ENCODE measurements at places on chromosomes 1 and 21. TPM values are rescaled to one million over a fixed set of nuclear protein-coding genes. Genes with fewer than 3 reads are reported as not detected.

DNA sequence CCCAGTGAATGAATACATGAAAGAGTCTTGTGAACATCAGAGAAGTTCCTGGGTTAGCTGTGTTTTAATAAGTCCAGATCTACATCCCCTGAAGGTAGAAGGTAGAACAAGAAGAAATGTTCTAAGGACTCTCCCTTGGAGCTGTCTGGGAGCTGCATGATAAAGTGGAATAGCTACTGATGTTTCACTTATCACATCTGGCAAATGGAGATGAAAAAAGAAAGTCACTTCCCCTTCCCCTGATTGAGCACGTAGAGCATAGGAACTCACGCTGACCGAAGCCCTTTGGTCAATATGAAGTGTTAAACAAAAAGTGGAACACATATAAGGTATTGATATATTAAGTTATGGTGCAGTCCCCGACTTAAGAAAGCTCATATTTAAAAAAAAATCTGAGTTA is 53.2 kb upstream of the PARP1 start:
- no peaks in the 10 kb centered on the region for H3K36me3 ChIP-seq
- H3K27me3 ChIP-seq, result no peaks in the 10 kb centered on the region
- no peak overlapping the region for H3K27ac ChIP-seq
- no peaks in the 10 kb centered on the region for H3K4me1 ChIP-seq

DNA sequence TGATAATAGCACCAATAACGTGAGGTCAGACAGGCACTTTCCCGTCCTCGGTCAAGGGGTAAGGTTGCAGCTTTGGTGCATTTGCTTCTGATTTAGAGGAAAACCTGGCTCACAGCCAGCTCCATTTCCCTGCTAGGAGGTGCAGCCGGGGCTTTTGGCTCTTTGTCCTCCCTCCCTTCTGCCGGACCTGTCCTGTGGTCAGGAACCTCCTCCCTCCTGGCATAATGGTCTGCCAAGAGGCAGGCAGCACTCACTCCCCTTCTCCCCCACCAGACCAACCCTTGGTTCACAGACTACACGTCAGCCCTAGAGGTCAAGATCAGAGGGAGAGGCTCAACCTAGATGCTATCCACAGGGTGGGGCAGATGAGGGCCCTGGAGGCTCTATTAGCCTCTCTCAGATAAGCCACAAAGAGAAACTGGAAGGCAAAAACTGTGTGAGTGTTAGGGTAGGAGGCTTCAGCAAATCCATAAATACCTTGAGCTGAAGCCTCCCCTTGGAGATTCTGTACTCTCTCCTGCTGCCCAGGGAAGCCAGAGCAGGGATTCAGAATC is 64.8 kb downstream of the PLXNA2 start:
- no peaks in the 10 kb centered on the region for H3K27me3 ChIP-seq
- H3K4me1 ChIP-seq, result no peaks in the 10 kb centered on the region
- DNase-seq, result no peak
- no peak overlapping the region for H3K27ac ChIP-seq
- no peaks in the 10 kb centered on the region for H3K36me3 ChIP-seq
- H3K4me3 ChIP-seq, result no peak overlapping the region

- H3K27ac ChIP-seq, result no peak overlapping the region
- DNase-seq, result no peak
- no peaks in the 10 kb centered on the region for H3K27me3 ChIP-seq
These were observed 41.9 kb upstream of the FCRL4 start for GRCh38 chr1:157639800-157640199.

DNA sequence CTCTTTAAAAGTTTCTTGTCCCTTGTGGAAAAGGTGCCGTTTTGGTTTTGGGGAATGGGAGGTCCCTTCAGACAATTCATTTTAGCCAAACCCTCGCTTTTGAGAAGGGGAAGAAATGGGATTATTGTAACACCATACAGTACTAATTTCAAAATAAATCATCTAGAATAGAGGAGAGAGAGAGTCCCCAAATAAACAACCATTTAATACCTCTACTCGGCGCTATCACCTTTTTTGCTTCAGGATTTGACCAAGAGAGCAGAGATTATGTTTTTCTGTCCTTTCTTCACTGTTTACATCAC is 770 bp upstream of the RC3H1 start:
- no peaks in the 10 kb centered on the region for H3K27me3 ChIP-seq
- DNase-seq, result no peak
- H3K4me3 ChIP-seq, result peak overlapping the region; percentile 87

GRCh38 chr1:39842836-39843235 is 40.5 kb downstream of the TRIT1 start:
- H3K27ac ChIP-seq, result no peak overlapping the region
- no peak overlapping the region for H3K4me3 ChIP-seq
- peaks cover 39% of the 10 kb centered on the region for H3K4me1 ChIP-seq
- peaks cover 42% of the 10 kb centered on the region for H3K36me3 ChIP-seq
- DNase-seq, result no peak
- H3K27me3 ChIP-seq, result no peaks in the 10 kb centered on the region

- no peaks in the 10 kb centered on the region for H3K27me3 ChIP-seq
- H3K27ac ChIP-seq, result peak within 1 kb of the TSS; percentile 96
- H3K4me3 ChIP-seq, result peak within 1 kb of the TSS; percentile 97
- peak; percentile 98 for DNase-seq
- peaks cover 16% of the 10 kb centered on the region for H3K4me1 ChIP-seq
- peaks cover 2% of the 10 kb centered on the region for H3K36me3 ChIP-seq
These were observed at the start of gene PPP1R15B for GRCh38 chr1:204411451-204412204. PPP1R15B (minus strand) TSS chr1:204411817; CDS start chr1:204411411, 406 bp downstream.

DNA sequence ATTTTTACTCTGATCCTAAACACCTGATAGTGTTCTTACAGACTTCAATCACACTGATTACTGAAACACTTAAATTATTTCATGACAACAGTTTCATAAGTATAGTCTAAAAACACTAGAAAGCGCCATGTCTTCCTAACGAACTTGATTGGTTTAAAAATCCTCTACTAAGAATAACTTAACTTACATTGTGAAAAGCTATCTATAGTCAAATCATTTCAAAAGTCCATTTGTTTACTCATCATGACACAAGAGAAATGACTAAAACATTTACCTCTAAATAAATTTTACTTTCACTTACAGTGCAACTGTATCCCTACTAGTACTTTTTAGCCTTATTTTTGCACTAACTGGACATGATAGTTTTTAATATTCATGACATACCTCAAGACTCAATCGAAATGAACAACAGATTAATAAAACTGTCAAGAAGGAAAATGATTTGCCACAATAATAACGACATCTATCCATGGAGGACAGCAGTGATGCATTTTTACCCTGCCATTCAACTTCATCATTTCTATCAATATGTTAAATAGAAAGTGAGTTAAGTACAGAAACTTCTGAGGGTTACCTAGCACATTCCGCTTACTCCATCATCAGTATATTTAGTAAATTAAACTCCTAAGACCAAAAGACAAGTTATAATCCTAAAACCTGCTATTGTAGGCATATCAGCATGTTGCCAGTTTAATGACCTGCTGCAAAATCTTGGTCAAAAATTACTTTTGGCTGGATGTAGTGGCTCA is 38.4 kb downstream of the AHCTF1 start:
- no peak overlapping the region for H3K27ac ChIP-seq
- H3K36me3 ChIP-seq, result no peaks in the 10 kb centered on the region
- no peak for DNase-seq
- no peak overlapping the region for H3K4me3 ChIP-seq
- H3K27me3 ChIP-seq, result no peaks in the 10 kb centered on the region
- no peaks in the 10 kb centered on the region for H3K4me1 ChIP-seq

GRCh38 chr1:204072931-204073836 is at the start of gene SOX13:
SOX13 (plus strand) TSS chr1:204073115; CDS start chr1:204112916, 39,801 bp downstream.
- peak within 1 kb of the TSS; percentile 57 for H3K4me3 ChIP-seq
- peak; percentile 86 for DNase-seq
- H3K27ac ChIP-seq, result peak within 1 kb of the TSS; percentile 72
- H3K36me3 ChIP-seq, result no peaks in the 10 kb centered on the region

DNA sequence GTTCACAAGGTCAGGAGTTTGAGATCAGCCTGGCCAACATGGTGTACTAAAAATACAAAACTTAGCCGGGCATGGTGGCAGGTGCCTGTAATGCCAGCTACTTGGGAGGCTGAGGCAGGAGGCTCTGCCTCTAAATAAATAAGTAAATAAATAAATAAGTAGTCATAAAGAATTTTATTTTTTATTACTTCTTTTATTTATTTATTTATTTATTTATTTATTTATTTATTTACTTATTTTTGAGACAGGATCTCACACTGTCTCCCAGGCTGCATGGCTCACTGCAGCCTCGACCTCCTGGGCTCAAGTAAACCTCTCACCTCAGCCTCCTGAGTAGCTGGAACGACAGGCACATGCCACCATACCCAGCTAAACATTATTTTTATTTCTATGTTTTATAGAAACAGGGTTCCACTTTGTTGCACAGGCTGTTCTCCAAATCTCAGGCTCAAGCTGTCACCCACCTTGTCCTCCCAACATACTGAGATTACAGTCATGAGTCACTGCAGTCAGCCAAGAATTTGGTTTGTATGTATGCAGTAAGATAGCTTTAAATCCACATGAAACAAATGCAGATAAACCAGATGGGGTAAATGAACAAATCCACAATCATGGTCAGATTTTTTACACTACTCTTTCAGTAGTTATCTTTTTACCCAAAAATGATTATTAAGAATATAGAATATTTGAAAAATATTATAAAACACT is 523.3 kb upstream of the RGS18 start:
- no peaks in the 10 kb centered on the region for H3K4me1 ChIP-seq
- H3K4me3 ChIP-seq, result no peak overlapping the region
- no peak for DNase-seq
- H3K36me3 ChIP-seq, result no peaks in the 10 kb centered on the region
- no peaks in the 10 kb centered on the region for H3K27me3 ChIP-seq

DNA sequence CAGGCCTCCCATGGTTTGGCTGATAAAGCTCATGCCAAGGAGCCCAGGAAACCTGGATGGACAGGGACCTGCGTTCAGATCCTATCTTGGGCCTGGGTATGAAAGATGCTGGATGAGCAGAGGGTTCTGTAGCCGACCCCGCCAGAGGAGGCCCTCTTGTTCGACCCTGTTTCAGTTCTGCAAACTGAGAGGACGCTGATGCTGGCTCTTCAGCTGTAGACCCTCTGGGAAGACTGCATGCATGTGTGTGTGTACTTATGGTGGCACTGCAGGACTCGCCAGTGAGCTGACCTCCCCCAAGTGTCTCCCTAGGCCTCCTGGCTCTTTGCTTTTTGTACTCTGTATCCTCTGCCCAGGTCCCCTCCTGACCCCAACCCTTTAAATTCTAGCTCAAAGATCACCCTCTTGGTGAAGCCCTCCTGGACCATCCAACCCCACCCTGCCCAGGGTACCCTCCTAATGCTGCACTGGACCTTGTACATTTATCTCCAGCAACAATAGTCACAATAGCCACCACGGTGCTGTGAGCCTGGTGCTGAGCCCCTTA is 1.6 kb downstream of the EPS8L3 start:
- no peak for DNase-seq
- no peaks in the 10 kb centered on the region for H3K27me3 ChIP-seq
- H3K36me3 ChIP-seq, result no peaks in the 10 kb centered on the region
- H3K4me3 ChIP-seq, result no peak overlapping the region
- H3K27ac ChIP-seq, result no peak overlapping the region

- H3K4me1 ChIP-seq, result peaks cover 12% of the 10 kb centered on the region
- no peaks in the 10 kb centered on the region for H3K36me3 ChIP-seq
- no peak overlapping the region for H3K27ac ChIP-seq
- peaks cover 12% of the 10 kb centered on the region for H3K27me3 ChIP-seq
- H3K4me3 ChIP-seq, result no peak overlapping the region
These were observed 5.6 kb upstream of the LACTBL1 start for GRCh38 chr1:22978299-22978698.

GRCh38 chr1:116878804-116879477 is 30.8 kb upstream of the PTGFRN start:
- H3K4me1 ChIP-seq, result peaks cover 24% of the 10 kb centered on the region
- no peak overlapping the region for H3K27ac ChIP-seq
- no peaks in the 10 kb centered on the region for H3K36me3 ChIP-seq
- DNase-seq, result no peak
- no peak overlapping the region for H3K4me3 ChIP-seq

DNA sequence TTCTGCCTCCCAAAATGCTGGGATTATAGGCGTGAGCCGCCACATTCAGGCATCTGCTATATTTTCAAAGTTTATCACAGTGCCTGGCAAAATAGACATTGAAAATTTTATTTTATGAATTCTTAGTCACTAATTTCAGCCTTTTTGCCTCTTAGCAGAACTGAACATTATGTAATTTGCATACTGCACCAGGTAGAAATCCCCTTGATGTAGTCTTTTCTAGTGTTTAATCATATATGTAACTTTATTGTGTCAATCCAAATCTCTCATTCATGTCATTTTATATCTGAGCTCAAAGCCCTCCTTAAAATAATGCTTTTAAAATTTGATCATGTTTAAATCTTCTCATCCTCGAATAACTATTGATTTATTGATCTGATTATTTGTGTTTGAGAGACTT is 19.2 kb downstream of the WDTC1 start:
- peak overlapping the region; percentile 39 for H3K27ac ChIP-seq
- no peak for DNase-seq
- peaks cover 61% of the 10 kb centered on the region for H3K4me1 ChIP-seq

DNA sequence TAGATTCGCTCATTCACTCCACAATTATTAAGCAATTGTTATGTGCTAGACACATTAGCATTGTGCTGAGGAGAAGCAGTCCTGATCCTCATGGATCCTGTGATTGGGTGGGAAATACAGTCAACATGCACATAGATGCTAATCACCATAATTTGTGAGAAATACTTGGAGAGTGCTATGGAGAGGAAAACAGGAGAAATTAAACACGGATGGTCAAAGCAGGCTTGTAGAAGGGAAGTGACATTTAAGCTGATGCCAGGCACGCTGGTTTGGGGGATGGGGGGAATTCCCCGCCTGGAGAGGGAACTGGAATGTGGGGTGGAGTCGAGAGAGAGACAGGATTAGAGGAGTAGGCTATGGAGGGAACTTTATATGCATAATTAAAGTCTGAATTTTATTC is 52.2 kb upstream of the L1TD1 start:
- no peak for DNase-seq
- no peak overlapping the region for H3K27ac ChIP-seq
- H3K4me1 ChIP-seq, result no peaks in the 10 kb centered on the region
- no peaks in the 10 kb centered on the region for H3K36me3 ChIP-seq
- H3K4me3 ChIP-seq, result no peak overlapping the region

The RHCE gene
- 0.13 TPM for polyA plus RNA-seq

The MYBPH gene
- polyA plus RNA-seq, result 0.09 TPM

The CALML6 gene
- 0.58 TPM for polyA plus RNA-seq

The C1QC gene
- polyA plus RNA-seq, result 283 TPM

The CHAF1B gene
- 1.2 TPM for polyA plus RNA-seq

The FMO3 gene
- polyA plus RNA-seq, result 0.70 TPM

The ANKRD65 gene
- polyA plus RNA-seq, result 4.3 TPM

The PRKAB2 gene
- polyA plus RNA-seq, result 4.6 TPM

The MIER1 gene
- polyA plus RNA-seq, result 15.7 TPM

The TSPEAR gene
- polyA plus RNA-seq, result not detected

The PLD5 gene
- 0.29 TPM for polyA plus RNA-seq

The SKI gene
- polyA plus RNA-seq, result 16.8 TPM

The STUM gene
- 0.45 TPM for polyA plus RNA-seq

The CLCA4 gene
- polyA plus RNA-seq, result 0.22 TPM

Measured in spleen (tissue), 13 donors.